ENCODE measurements at places on chromosomes 16 and 17.

DNA sequence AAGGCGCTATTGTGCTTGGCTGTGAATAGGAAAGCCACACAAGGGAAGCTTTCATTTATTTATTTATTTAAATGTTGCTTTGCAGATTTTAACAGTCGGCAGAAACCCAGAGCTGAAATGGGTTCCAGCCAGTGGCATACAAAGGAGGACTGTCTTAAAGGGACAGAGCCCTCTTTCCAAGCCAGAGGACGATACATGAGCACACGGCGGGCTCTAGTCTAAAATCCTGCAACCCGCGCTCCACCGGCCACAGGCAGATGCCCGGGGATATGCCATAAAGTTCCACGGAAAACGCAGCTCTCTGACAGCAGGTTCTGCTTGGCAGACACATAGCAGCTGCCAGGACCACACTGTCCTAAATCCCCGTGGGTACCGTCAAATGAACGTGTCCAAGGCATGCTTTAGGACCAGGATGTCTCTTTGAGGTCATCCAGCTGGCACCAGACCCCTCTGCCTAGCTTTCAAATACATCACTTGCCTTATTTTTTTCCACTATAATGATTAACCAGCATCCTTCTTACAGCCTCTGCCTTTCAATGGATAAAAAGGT is 64.6 kb downstream of the CYTH1 start:
- DNase-seq = no peak

GRCh38 chr17:42695500-42695899 is 13.2 kb downstream of the CNTNAP1 start:
- DNase-seq = no peak

GRCh38 chr16:78045865-78046581 is 23.7 kb downstream of the CLEC3A start:
- no peak for DNase-seq

GRCh38 chr16:85929259-85929721 is 30.3 kb downstream of the IRF8 start:
- DNase-seq = no peak

DNA sequence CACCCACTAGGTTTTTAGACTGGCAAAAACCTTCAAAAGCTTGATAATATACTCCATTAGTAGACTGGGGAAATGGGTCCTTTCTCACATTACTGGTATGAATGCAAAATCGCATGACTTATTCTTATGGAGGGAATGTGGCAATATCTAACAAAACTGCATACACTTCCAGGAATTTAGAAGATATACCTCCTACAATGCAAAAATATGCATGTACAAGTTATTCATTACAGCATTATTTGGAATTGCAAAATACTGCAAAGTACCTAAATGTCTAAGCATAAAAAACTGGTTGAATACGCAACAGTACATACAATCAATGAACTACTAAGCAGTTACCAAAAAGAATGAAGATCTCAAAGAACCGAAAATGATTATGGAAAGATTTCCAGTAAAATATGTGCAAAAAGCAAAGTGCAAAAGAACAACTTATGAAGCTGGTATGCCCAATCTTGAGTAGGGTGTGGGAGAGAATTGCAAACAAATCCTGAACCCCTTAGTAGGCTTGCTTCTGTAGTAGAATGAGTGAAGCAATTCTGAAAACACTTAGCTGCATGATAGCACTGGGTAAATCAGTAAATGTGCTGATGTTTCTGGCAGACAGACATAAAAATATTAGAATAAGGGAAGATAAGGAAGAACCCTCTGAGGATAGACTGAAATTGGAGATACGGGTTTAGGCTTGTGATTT is 180.1 kb downstream of the PARN start:
- no peak for DNase-seq

- no peak for DNase-seq
Measured at GRCh38 chr16:76787394-76787793, 403.6 kb upstream of the MON1B start.

GRCh38 chr17:143785-144281 is 6.5 kb downstream of the SCGB1C2 start:
- peak; percentile 29 for DNase-seq

DNA sequence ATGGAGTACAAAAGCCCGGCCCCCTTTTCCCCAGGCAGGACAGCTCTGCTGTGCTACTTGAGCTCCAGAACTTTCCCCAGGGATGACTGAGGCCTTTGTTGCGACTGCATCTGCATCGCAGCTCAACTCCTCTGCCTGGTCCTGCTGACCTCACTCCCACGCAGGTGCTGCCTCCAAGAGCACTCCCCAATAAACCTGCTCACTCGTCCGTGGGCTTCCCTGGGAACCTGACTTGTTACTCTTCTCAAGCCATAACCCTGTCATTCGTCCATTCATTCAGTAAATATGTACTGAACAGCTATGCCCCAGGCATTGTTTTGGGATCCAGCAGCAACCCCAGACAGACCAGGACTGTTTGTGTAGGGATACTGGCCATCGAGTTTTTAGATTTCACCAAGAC is 11.6 kb upstream of the RMI2 start:
- DNase-seq = no peak

- no peak for DNase-seq
Measured at GRCh38 chr16:75236736-75237397, 14.6 kb downstream of the BCAR1 start.

Measured in HCT116 (cell line).